ENCODE measurements at places on chromosomes 3 and 15.

GRCh38 chr3:23676093-23676492, 129.7 kb upstream of the UBE2E1 start:
- peak; percentile 24 for DNase-seq

- no peak for DNase-seq
These were observed 477.4 kb downstream of the NAALADL2 start for GRCh38 chr3:175336406-175337133.

DNA sequence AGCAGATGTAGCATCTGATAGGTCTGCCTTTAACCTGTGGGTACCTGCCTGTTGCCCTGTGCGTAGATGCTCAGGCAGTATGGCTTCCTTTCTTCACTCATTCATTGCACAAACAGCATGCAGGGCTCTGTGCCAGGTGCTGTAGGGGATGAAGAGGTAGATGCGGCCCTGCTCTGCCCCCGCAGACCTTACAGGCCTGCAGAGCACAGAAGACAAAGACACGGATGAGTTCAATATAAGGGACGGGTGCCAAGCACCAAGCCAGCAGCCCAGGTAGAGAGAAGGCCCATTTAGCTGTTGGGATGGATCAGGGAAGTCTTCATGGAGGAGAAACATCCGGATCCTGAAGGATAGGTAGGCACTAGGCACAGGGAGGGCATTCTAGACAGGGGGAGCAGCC, 69.4 kb downstream of the AAGAB start:
- DNase-seq = no peak

DNA sequence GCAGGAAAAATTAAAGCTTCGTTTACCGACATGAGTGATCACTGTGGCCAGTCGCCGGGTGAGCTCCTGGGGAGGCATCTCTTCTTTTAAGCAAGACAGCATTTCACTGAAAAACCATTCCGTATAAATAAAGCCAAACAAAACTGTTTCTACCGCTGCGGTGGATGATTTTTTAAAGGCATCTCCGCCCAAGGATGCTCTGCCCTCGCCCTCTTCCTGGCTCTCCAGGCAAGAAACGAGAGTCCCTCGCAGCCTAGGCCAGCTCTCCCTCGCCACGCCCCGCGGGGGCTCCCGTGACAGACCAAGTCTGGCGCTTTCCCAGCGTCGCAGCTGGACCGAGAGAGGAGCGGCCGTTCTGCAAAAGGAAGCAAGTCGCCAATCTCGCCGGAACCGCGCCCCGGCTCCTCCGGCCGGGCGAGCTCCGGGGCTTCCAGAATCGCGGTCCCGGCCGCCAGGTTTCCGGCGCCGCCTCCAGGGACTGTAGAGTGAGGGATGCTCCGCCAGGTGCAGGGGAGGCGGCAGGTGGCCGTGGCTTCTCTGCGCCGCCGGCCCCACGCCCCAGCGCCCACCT, 458 bp downstream of the MCF2L2 start:
- DNase-seq = peak; percentile 71

GRCh38 chr15:65926899-65927298, 57.6 kb downstream of the RAB11A start:
- no peak for DNase-seq

DNA sequence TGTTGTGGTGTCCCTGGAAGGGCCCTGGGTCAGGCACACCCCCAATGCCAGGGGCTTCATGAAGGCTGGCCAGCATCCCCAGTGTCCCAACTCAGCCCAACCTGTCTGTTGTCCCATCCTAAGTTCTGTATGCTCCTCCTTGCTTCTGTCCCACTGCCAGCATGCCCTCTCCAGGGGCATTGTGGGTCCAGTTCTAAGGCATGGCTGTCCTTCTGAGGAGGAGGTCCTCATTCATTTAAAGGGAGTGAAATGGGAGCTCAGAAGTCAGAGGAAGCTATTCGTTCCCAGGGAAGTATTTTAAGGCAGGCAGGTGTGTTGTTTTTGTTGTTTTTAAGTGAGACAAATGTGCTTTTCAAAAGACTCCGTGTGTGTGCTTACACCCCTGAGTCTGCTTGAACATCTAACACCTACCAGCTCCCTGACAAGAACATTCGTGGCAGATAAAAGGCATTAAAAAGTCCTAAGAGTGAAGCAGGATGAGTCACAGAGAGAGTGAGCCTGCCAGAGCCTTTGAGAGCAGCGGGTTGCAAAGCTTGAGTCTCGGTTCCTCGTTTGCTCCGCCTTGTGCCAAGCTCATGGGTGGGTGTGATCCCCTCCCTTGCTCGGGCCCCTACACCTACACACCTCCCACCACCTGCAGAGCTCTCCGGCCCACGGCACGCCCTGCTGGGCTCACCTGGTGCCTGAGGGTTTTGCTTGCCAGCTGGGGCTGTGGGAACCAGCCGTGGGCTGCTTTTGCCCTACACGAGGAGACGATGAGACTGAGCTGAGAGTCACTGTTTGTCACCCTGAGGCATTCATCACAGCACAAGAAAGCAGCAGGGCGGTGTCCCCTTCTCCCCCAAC, 183.4 kb upstream of the TOPAZ1 start:
- peak; percentile 78 for DNase-seq

GRCh38 chr3:16871915-16872842, 12.6 kb upstream of the PLCL2 start:
- DNase-seq = no peak

DNA sequence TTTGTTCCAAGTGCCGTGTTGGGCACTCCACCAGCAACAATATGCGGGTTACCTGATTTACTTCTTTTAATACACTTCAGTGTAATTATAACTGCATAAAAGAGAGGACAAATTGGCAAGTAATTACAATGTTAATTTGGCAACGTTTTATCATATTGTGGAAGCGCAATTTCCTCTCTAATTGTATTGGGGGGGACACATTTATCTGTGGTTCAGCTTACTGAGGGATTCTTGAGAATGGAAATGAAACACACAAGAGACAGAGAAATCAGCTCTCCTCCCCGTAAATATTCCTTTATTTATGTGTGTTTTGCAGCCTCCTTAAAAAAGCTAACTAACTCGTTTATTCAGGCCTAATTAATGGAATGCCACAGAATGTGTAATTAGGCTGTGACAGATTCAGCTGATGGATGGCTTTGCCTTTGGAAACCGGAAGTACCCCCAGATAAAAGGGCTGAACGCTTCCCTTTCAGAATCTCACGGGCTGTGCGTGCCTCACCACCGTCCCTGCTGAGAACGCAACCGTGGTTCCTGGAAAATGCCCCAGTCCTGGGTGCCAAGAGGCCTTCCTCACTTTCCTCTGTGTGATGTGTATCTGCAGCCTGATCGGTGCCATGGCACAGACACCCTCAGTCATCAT, 247.1 kb upstream of the ST8SIA2 start:
- DNase-seq = no peak

GRCh38 chr3:134640378-134640777, 10.4 kb downstream of the KY start:
- DNase-seq = no peak

GRCh38 chr3:154250291-154250690, 74.0 kb downstream of the DHX36 start:
- DNase-seq = no peak

DNA sequence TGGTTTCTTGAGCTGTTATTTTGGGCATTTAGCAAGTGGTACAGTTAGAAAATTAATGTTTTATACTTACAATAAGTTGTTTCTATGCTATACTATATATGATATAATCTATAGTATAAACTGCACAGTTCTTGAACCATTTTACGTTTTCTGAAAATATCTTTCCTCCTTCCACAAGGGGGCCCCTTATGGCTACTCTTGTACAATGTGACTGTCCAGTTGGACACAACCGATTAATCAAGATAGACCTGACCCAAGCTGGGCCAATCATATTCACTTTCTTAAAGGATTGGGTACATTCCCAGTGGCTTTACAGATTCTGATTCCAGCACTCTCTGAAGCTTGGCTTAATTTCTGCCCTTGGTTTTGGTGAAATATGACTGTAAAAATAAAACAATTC, 953.4 kb downstream of the AGBL1 start:
- DNase-seq = peak; percentile 4

DNA sequence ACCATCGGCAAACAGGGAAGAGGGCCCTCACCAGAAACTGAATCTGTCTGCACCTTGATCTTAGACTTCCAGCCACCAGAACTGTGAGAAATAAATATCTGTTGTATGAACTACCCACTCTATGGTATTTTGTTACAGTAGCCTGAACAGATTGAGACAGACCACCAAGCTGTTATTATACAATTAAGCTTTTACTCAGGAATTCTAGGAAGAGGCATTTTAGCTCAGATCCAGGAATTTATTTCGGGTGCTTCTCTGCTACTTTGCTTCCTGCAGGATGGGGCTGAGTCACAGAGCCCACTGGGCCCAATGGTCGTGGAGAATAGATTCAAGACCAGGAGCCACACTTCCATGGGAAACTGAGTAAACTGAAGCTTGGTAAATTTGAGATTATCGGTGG, 145.5 kb upstream of the PFN2 start:
- no peak for DNase-seq

DNA sequence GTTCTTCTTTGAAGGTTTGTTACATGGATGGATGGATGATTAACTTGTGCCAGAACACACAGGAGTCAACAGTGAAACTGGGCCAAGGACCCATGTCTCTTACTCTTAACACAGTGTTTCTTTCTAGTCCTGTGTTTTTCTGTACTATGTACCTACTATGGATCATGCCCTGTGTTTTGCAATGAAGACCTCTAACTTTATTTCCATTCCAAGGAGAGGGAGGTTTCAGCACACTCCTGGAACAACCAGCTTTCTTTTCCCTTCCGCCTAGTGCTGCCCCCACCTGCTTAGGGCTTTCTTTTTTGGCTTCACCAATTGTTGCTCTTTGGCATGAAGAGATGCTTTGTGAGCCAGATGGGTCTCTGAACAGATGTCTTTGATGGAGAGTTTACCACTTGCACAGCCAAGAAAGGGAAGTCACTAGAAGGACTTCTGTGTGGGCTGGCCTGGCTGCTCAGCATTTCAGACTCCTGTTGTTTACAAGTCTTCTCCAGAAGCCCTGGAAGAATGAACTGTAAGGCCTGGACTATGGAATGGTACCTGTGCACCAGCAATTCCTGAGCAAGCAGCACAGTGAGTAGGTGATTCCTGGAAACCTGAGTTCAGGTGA, 44.5 kb downstream of the SNAPC5 start:
- DNase-seq = no peak

- no peak for DNase-seq
These were observed 190.7 kb upstream of the UBE2E1 start for GRCh38 chr3:23615068-23615467.

GRCh38 chr15:89068325-89068784, 19.9 kb upstream of the ABHD2 start:
- peak; percentile 89 for DNase-seq

DNA sequence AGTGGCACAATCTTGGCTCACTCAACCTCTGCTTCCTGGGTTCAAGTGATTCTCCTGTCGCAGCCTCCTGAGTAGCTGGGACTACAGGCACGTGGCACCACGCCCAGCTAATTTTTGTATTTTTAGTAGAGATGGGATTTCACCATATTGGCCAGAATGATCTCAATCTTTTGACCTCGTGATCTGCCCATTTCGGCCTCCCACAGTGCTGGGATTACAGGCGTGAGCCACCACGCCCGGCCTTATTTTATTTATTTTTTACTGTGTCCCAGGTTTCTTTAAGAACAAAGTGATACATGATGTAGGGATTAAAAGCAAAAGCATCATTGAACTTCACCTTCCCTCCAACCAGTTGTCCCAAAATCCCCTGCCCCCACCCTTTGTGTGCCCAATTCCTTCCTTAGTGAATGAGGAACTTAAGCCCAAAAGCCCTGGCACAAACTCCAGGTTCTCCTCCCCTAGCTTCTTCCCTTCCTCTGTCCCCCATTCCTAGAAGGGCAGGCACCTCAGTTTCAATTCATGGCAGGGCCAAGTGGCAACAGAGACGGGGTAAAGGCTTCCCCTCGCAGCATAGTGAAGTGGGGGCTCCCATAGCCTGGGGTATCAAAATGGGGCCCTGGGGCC, 23.7 kb upstream of the RPN1 start:
- DNase-seq = no peak

GRCh38 chr3:136962927-136963326, 5.1 kb downstream of the IL20RB start:
- no peak for DNase-seq

- no peak for DNase-seq
These were observed 91.7 kb downstream of the CHSY1 start for GRCh38 chr15:101159936-101160815.

- DNase-seq = no peak
These were observed 542.6 kb downstream of the TUSC7 start for GRCh38 chr3:117252208-117252607.

DNA sequence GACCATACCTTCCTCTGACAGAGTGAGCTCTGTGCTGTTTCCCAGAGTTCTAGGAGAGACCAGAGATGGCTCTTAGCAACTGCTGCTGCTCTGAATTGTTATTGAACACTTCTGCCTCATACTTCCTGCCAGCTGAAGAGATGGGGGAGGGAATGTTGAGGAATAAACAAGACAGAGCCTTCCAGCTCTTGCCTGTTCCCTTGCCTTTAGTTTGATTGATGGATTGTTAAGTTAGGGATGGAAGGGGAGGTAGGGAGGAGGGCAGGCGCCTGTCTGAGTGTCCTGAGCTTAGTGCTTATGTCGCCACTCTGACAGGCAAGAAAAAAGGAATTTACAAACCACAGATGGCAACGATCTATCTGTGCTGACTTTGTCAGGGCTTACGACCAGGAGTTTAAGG, 42.8 kb downstream of the ZNF609 start:
- DNase-seq = peak; percentile 51

GRCh38 chr3:192887701-192888100, 30.0 kb downstream of the MB21D2 start:
- DNase-seq = no peak

DNA sequence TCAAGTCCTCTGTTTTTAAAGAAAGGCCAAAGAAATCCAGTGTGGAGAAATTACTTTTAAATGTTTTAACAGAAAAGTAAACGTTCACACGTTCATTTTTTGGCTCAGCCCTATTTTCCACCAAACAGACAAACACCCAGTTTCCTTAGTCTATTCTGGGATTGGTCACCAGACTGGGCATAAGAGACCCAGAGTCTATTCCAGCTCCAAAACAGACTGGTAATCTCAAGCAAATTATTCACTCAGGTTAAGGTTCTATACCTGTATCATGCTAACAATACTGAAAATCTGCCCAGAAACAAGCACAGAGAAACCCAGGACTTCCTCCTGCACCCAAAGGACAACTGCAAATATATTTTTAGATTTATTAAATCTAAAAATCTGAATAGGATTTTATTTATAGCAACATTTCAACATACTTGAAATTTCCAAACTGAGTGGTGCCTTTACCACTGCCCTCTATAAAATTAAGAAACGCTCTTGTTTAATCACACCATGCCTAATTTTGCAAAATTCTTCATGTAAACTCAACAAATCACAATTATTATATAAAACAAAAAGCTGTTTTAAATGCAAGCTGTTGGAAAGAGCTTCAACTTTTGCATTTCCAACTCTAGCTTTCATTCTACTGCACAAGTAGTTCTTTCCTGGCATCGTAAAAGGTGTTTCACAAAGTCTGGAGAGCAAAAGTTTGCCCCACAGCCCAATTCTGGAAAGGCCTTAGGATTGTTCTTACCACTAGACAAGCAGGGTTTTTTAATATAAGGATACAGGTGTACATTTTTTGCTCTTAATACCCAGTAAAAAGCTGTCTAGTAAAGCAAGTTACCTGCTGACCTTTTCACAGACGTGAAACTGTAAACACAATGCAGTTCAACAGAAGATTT, 18.7 kb downstream of the ZNF148 start:
- peak; percentile 9 for DNase-seq
